CD4-positive, alpha-beta T cell treated with Interleukin-15 for 4 hours (primary cell): ENCODE measurements at places on chromosomes 1 and 21.

GRCh38 chr1:60589046-60589748 lies 493.2 kb upstream of the NFIA start:
- DNase-seq, result no peak

GRCh38 chr1:177479600-177479999 lies 308.8 kb downstream of the BRINP2 start:
- DNase-seq, result no peak

DNA sequence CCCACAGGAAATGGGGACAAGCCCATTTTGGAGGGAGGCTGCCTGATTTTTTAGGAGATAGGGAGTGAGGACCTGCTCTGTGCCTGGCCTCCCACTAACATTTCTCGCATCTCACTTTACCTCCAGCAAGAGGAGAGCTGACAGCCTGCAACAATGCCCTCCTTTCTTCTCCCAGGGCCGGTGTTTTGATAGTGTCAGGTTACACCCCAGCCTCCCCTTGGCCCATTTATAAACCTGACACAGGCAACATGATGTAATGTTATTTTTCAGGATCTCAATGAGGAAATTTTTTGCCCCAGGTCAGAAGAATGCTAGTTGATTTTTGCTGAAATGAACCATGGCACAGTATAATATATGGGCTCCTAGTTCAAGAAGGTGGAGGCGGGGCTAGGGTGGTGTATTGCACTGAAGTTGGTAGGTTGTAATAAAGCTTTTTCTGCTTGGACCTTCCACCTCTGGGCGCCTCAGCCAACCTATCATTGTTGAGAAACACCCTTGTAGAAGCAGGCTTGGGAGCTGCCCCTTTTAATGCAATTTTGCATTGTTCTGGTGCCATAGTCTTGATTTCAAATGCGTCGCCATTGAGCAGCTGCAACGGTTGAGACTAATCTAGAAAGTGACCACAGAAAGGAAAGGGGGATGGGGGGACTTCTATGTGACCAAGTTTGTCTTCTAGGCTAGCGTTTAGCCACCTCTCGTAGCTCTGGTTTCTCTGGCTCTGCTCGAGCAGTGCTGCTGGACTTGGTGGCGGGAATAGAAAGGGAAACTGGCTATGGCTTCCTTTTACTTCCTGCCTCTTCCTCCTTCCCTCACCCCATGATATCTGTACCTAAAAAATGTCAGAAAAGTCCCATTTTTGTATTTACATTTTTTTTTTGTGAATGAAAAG lies 53.0 kb downstream of the PBX1 start:
- DNase-seq, result no peak

DNA sequence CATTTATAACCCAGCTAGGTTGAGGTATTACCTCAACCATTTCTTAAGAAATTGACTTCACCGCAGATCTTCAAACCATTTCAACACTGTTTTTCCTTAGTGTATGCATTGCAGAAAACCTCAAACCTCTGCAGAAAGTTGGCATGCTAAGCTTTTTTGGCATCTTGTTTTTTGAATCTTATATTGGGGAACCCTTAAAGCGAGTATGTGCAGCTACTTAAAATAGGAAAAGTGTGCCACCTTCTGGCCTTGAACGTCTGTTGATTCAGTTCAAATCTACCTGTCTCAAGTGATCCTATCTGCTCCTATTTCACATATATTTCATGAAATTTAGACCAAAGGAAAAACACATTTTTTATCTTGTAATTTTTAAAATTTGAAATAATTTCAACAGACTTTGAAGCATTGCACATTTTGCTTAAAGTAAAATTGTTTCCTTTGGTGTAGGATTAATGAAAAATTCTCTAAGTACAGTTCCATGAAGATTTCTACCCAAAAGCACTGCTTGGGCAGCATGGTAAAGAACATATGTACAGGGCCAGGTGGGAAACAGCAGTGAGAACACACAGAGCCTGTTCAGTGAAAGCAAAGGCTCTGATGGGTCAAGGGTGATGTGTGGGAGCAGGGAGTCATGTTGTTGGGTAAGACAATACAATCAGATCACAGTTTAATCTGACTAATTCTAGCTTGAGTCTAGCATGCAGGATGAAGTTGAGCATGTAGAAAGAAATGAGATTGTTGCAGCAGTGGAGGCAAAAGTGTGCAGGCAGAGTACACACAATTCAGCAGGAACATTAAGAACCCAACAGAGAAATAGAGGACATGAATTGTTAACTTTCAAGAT lies 17.2 kb downstream of the HENMT1 start:
- DNase-seq, result peak; percentile 74

- no peak for DNase-seq
These were observed 1478.8 kb downstream of the NCAM2 start for GRCh38 chr21:22476726-22477646.
